Immature natural killer cell (primary cell): ENCODE measurements at places on chromosomes 5 and 9. TPM values are rescaled to one million over a fixed set of nuclear protein-coding genes. Genes with fewer than 3 reads are reported as not detected.
A peak's percentile ranks its signal among the peaks of the same experiment; 100 is the strongest.

Gene SV2C
- polyA plus RNA-seq = not detected

Gene OR1J2
- not detected for polyA plus RNA-seq

Gene SLC45A2
- not detected for polyA plus RNA-seq

Gene FAM114A2
- 11.5 TPM for polyA plus RNA-seq

Gene BAAT
- polyA plus RNA-seq = not detected

Gene GRXCR2
- polyA plus RNA-seq = not detected

Gene NR6A1
- not detected for polyA plus RNA-seq

Gene IRX2
- not detected for polyA plus RNA-seq

DNA sequence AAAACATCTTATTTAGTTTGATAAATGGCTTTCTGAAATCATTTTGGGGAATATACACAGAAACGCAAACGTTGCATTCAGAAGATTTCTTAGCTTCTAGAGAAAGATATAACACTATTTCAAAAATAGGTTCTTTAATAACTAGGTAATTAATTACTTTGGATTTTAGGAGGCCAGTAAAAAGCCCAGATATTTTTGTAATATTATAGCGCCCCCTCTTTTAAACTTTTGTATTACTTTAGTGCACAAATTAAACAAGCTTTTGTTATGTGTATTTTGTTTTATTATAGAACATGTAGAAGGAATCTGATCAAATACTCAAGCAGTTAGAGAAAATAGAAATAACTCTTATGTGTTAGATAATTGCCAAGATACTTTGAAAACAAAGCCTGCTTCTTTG, 57.7 kb downstream of the COMMD10 start:
- peaks cover 7% of the 10 kb centered on the region for H3K4me1 ChIP-seq
- no peaks in the 10 kb centered on the region for H3K36me3 ChIP-seq

DNA sequence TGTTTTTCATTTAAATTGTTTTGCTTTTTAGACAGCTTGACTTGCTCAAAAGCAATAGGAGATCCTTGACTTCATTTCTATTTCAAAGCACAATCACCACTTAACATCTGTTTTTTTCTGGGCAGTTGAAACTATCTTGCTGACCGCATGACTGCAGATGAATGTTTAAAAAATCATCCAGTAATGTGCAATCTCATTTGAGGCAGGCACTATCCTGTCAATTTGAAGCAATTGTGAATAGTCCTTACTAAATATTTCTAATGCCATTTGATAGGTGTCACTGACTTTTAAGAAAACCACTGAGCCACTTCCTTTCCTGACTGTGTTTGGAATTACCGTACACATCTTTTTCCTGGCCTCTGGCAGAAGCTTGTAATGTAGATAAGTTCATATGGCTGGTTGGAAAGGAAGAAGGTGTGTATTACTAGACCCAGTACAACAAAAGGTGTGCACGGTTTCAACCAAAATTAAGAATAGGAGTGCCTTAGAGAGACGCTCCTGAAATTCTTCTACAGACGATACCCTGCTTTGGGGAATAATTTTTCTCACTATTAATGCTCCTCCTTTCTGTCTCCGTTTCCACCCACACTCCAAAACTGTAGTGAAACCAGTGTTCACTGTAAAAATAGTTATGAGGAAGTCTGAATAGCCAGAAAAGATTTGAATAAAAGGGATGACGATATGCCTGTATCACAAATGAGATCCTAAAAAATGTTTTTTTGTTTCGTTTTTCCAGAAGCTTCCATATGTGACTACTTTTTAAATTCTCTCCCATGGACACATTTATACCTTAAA, 136.7 kb upstream of the MOCS2 start:
- DNase-seq = no peak
- no peak overlapping the region for H3K4me3 ChIP-seq
- no peaks in the 10 kb centered on the region for H3K27me3 ChIP-seq
- no peaks in the 10 kb centered on the region for H3K36me3 ChIP-seq

DNA sequence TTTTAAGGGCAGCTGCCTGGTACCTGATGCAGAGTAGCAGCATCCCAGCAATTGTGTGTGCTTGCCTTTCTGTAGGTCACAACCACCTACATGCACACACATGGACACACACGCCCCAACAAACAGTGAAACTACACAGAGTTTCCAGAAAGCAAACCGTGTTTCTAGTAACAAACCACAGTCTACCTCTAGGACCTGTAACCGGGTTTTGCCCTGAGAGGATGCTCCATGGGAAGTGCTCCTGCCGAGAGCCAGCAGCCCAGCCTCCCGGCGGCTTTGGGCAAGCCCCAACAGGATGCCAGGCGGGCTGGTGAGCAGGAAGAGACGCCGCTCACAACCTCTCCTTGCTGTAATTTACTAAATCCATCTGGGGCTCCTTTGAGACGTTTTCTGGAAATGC, 4.1 kb upstream of the TCF7 start:
- peaks cover 10% of the 10 kb centered on the region for H3K27me3 ChIP-seq
- no peak overlapping the region for H3K4me3 ChIP-seq
- DNase-seq = no peak
- no peak overlapping the region for H3K27ac ChIP-seq
- H3K36me3 ChIP-seq = no peaks in the 10 kb centered on the region

DNA sequence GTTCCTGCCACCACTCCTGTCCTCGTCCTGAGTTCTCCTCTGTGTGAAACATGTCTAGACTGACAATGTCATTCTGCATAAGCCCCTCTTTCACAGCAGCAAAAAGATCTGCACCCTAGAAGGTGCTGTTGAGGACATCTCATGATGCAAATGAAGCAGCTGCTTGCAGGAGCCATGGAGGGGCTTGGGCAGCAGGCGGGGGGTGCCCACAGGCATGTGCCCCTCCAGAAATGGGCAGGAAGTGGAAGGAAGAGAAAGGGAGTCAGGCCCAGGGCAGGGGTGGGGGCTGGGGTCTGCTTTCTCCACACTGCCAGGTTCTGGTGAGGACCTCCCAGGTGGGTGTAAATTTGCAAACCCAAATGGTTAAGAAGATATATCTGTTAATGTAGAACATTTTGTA, 54.5 kb upstream of the KCNMB1 start:
- H3K27ac ChIP-seq = no peak overlapping the region
- no peaks in the 10 kb centered on the region for H3K4me1 ChIP-seq
- H3K27me3 ChIP-seq = no peaks in the 10 kb centered on the region
- no peak overlapping the region for H3K4me3 ChIP-seq

DNA sequence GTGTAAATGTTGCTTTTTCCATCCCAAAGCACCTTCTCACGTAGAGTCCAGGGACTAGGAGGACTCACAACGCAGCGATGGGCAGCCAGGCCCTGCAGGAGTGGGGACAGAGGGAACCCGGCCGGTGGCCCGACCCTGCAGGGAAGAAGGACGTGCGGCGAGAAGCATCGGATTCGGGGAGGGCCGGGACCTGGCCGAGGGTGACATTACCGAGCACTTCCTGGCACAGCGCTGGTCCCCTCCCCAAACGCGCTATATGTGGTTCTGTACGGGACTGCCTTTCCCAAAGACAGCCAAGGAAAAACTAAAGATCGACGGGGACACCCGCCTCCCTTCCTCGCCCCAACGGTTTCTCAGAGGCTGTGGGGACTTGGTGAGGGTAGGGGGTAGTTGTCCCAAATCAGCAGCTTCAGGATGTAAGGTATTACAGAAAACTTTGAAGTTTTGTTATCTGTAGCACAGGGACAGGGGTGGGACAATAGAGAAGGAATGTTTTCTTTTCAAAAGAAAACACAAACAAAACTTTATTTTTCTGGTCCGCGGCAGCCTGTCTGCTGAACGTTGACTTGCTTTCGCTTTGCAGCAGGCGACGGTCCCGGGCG, 887 bp upstream of the MAP3K1 start:
- peak overlapping the region; percentile 91 for H3K4me3 ChIP-seq
- no peaks in the 10 kb centered on the region for H3K27me3 ChIP-seq
- peak overlapping the region; percentile 90 for H3K27ac ChIP-seq

DNA sequence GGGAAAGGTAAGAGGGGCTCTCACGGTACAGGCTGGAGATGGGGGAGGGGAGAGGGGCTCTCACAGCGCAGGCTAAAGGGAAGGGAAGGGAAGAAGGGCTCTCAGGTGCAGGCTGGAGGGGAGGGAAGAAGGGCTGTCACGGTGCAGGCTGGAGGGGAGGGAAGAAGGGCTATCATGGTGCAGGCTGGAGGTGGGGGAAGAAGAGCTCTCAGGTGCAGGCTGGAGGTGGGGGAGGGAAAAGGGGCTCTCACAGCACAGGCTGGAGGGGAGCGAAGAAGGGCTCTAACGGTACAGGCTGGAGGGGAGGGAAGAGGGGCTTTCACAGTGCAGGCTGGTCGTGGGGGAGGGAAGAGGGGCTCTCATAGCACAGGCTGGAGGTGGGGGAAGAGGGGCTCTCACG, 4.6 kb downstream of the SLC6A18 start:
- peaks cover 5% of the 10 kb centered on the region for H3K27me3 ChIP-seq
- H3K36me3 ChIP-seq = no peaks in the 10 kb centered on the region
- H3K27ac ChIP-seq = no peak overlapping the region
- DNase-seq = no peak

GRCh38 chr5:108543486-108543885, 161.6 kb upstream of the FBXL17 start:
- H3K27ac ChIP-seq = no peak overlapping the region
- no peaks in the 10 kb centered on the region for H3K27me3 ChIP-seq
- H3K4me3 ChIP-seq = no peak overlapping the region
- no peaks in the 10 kb centered on the region for H3K4me1 ChIP-seq

DNA sequence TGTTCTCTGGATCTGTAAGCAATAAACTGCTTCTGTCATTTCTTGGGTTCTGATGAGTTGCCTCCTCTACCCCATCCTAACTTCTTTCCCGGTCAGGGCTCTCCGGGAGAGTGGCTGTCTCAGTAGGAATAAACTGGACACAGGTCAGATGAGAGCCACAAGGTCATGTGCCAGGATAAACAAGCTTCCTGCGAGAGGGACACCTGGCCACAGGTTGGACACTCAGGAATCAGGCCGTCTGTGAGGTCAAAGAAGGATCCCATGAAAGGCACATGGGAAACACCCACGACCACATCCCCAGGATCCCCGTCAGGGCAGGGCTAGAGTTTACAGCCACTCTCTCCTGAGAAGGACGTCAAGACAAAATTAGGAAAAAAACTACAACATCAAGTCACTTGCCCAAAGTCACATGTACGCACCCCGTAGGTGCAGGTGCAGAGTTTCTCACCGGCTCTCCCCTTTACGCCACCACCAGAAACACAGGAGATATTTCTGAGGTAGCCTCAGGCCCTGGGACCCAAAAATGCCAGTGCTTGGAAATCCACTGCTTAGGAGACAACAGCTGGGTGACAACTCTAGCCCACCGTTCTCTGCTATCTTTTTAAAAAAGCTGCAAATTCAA, 28.7 kb downstream of the CCT5 start:
- DNase-seq = no peak
- no peaks in the 10 kb centered on the region for H3K36me3 ChIP-seq
- no peak overlapping the region for H3K27ac ChIP-seq
- H3K27me3 ChIP-seq = peaks cover 7% of the 10 kb centered on the region
- H3K4me1 ChIP-seq = peaks cover 5% of the 10 kb centered on the region

- no peak overlapping the region for H3K4me3 ChIP-seq
- H3K36me3 ChIP-seq = no peaks in the 10 kb centered on the region
- no peak overlapping the region for H3K27ac ChIP-seq
Measured at GRCh38 chr5:51194671-51195070, 188.6 kb upstream of the ISL1 start.

DNA sequence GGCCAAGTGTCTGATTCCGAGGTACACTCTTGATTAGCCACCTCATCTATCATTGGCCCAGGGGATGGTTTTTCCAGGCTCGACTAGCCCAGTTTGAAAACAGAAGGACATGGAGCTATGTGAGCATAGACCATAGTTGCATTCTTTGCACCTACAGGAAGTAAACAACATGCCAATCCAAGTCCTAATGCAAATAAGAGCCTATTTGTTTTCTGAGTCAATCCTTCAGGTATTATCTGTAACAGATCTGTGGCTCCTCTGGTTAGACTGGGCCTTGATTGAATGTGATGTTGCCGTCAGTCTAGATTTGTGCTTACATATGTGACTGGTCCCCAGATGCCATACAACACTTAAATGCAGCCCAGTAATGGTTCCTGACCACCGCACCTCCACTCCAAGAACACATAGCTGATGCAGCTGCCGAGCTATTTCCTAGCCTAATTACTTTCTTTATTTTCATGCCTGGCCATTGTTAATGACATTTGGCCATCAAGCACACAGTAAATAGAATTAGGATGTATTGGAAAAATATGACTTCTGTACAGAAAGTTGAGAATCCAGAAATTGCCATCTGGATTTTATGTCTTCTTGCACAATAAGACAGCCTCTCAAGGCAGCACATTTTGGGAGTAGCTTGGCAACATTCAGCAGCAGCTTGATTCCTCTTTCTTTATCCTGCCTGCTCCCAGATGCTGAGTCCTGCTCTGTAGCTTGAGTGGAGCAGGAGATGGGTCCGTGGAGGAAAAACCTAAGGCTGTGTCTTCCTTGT, 29.5 kb upstream of the ARHGAP26 start:
- DNase-seq = no peak
- no peak overlapping the region for H3K27ac ChIP-seq

DNA sequence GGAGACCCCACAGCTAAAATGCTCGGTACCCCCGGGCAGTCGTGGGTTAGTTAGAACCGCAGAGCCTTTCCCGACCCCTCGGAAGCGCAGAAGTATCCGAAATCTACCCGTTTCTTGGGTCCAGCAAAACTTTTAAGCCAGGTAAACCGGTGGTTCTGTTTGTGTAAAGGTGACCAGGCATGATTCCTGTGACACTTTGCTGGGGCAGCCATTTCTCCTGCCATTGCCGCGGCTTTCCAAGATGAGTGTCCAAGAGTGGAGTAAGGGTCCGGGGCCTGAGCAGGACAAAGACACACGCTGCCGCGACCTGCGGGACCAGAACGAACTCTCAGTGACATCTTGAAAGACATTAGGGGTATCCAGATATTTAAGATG, 655 bp downstream of the MARVELD2 start:
- H3K4me1 ChIP-seq = peaks cover 5% of the 10 kb centered on the region
- DNase-seq = no peak
- peaks cover 2% of the 10 kb centered on the region for H3K27me3 ChIP-seq
- no peak overlapping the region for H3K27ac ChIP-seq

DNA sequence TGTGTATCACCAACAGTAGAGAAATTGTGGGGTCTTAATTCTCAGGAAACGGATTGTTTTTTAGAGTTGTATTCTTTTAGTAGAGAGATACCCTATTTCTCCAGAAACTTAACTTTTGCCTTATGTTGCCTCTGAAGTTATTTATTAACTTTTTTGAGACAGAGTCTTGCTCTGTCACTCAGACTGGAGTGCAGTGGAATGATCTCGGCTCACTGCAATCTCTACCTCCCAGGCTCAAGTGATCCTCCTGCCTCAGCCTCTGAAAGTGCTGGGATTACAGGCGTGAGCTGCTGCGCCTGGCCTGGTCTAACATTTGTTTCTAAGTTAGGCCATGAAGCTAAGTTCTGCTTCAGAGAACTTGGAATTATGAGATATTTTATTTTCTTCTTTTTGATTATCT, 75.0 kb downstream of the CFAP95 start:
- H3K4me3 ChIP-seq = no peak overlapping the region
- no peaks in the 10 kb centered on the region for H3K27me3 ChIP-seq
- H3K27ac ChIP-seq = no peak overlapping the region
- no peak for DNase-seq
- H3K36me3 ChIP-seq = no peaks in the 10 kb centered on the region

DNA sequence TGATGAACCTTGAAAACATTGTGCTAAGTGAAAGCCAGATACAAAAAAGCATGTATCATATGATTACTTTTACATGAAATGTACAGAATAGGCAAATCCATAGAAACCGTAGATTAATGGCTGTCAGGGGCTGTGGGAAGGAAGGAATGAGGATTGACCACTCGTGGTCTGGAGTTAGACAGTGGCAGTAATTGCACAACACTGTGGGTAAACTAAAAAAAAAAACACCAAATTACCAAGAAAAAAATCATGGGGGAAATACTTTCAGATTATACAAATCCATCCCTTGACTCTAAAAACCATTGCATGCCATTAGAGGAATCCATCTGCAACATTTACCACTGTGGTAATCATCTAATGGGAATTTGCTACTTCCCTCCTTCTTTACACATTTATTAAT, 140.0 kb downstream of the SIL1 start:
- H3K36me3 ChIP-seq = peaks cover 3% of the 10 kb centered on the region
- no peaks in the 10 kb centered on the region for H3K4me1 ChIP-seq
- no peak for DNase-seq
